Stimulated activated CD4-positive, alpha-beta T cell treated with anti-CD3 and anti-CD28 coated beads, Interleukin-4, amount 100 ng/mL, for 4 hours (primary cell): ENCODE measurements at places on chromosomes 4 and X.

GRCh38 chr4:54843946-54844345 lies 186.2 kb downstream of the KIT start:
- DNase-seq = no peak

GRCh38 chr4:14155803-14156202 lies 528.3 kb upstream of the BOD1L1 start:
- DNase-seq = no peak

DNA sequence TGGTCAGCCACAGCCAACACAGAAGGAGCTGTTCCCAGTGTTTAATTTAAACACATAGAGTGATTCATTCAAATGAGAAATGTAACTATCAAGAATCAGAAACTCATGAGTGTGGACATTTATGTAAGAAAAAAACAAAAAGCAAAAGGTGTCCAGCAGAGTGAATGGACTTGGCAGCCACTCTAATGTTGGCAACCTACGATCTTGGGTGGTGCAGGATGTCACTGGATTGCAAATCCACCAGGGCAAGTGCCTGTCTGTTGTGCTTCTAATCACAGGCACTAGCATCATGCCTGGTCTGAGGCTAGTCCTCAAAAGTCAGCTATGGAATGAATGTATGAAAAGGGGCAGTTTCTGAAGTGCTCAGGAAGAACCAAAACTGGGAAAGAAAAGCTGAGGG lies 277.7 kb upstream of the CLNK start:
- no peak for DNase-seq

- DNase-seq = no peak
Observed at GRCh38 chr4:104451573-104451972, 43.1 kb downstream of the CXXC4 start.

GRCh38 chr4:65007841-65008439 lies 598.7 kb upstream of the TECRL start:
- DNase-seq = no peak

DNA sequence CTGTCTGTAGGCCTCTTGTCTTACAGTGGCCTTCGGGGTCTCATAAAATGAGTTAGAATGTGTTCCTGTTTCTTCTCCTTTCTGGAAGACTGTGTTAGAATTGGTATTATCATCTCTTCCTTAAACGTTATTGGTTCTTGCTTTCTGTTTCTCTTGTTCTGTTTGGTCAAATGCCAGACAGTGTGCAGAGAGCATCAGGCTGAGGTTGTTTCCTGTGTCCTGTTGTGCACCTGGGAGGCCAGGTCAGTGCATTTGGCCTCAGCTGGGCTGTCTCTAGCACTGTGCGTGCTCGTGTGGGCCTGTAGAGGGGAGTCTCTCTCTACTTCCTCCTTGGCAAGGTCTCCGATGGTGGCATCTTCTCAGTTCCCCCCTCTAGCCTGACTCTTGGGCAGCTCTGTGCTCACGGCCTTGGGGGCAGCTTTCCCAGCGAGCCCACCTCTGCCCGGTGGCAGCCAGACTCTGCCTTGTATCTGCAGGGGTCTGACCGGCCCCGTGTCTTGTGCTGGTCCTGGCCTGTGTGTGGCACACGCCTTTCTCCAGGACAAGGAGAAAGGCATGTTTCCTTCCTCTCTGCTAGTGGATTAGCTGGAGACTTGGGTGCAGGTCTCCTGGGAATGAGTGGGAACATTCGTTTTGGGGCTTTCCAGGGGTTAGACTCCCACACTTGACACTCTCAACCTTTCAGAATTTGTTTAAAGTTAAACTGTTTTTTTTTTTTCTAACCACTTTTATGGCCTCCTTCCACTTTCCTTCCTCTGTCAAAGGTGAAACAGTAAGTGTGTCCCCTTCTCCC lies 62.3 kb downstream of the FAM193A start:
- DNase-seq = no peak

GRCh38 chr4:188554413-188554812 lies 415.2 kb downstream of the TRIML1 start:
- DNase-seq = no peak

DNA sequence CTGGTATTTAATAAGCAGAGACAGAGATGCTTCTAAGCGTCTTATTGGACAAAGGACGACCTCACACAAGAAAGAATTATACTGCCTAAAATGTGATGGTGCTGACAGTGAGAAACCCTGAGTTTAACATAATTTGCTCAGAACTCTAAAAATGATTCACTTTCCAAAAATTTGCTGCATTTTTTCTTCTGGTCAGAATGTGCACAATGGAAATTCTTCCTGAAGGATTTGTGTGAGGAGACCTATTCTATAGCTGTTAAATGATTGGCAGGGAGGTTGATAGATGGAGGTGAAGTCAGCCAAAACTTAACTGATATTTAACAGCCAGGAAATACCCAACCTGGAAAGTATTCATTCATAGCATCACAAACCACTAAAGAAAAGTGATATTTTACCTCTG lies 1.7 kb downstream of the MAGEC3 start:
- no peak for DNase-seq

DNA sequence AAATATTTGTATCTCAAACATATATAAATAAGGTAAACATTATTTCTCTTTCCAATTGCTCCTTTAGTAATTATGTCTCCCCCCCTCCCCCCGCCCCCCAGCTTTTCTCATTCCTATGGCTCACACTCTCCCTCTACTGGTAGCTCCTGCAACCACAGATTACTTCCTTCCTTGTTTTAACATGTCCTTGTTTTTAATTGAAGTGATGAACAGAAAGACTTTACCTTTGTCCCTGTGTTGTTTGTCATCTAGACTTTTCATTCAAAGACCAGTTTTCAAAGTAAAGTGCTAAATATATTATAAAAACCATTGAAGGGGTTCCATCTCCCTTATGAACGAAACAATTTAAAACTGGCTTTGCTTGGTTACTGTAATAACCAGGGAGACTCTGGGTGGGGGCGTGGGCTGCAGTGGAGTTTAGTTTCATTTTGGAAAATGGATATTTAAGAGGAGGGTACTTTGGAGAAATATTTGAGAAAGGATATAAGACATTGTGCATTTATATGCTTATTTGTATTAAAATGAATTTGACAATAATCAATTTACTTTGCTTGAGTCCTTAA lies 352.9 kb downstream of the RAPGEF2 start:
- no peak for DNase-seq

- DNase-seq = no peak
Observed at GRCh38 chr4:7157666-7158065, 34.7 kb upstream of the SORCS2 start.

DNA sequence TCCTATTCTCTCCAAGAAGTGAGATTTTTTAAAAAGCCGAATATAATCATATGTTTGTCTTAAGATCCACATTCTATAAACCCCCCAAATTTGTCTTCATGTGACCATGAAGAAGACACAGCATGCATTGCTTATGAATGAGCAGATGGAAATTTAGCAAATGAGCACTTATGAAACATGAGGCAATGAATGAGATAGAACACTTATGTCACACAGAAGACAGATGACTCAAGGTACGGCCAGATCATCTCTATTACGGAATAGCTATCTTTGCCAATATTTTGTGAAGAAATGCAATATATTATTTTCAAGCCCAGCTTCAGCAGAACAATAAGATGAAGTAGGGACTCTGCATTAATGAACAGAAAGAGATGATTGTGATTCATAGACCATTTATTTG lies 21.4 kb downstream of the PHEX start:
- no peak for DNase-seq

DNA sequence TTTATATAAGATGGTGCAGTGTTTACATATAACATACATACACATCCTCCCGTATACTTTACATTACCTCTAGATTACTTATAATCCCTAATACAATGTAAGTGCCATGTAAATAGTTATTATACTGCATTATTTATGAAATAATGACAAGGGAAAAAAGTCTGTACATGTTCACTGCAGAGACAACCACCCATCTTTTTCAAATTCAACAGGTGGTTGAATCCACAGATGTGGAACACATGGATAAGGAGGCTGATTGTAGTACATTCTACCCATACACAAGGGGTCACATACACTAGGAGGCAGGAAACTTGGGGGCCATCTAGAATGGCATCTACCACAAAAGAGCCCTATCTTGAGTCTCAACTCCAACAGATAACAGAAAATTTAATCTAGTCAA lies 3.4 kb upstream of the IDS start:
- no peak for DNase-seq

DNA sequence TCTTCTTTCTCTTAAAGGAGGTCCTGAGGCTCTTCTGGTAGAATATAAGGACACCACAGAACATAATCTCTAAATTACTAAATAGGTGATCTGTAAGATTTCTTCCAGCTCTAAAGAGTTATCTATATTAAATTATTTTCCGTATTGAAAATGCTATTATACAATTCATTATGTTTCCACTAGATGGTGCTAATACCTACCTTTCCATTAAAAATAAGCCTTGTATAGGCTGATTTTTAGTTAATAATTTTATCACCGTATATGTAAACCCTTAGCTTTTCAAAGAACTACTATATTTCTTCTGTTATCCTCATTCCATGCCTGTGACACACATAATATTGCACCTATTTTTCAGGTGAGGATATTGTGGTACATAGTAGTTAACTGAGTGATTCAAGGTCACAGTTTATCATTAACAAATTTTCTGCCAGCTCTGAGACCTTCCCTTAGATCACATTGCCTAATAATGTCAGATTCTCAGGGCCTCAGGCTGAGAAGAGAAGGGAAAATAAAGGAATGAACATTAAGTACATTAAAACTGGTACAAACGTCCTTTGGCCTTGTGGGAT lies 138.8 kb downstream of the TEX11 start:
- DNase-seq = no peak

DNA sequence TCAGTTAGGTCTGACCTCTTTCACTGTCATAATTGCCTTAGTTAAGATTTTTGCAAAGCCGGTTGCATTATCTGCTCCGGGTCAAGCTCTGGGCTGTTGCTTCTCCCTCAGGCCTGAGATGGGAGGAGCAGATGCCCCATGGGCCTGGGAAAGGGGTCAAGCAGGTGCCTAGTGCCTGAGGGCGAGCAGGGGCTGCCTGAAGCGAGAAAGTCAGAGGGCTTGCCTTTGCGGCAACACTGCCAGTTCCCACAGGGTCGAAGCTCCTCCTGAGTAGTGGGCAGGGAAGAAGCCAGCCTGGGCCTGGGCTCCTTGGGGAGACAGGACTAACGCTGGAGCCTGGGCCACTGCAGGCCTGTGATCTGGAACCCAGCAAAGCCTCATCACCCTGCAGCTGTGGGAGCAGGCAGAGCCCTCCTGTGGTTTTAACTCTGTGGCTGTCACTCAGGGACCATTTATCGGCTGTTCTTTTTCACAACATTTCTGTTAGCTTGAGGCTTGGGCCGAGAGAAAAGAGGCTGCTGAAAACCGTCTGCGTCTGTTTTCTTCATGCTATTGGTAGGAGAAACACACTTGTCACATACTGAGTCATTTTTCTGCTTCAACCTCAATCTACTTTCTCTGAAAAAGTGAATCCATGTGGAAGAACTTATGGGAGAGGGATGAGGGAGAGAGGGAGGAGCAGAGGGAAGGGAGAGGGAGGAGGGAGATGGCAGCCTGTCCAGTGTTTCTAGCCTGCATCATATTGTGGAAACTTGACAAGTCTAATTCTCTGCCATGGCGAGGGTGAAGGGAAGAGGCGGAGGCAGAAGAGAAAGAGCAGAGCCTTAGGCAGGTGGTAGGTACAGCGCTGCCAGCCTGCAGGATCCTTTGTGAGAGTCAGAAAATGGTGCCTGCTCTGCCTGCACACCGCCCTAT lies 68.4 kb downstream of the RHOH start:
- no peak for DNase-seq

- DNase-seq = no peak
Observed at GRCh38 chr4:53156896-53157295, 209.0 kb downstream of the SCFD2 start.

DNA sequence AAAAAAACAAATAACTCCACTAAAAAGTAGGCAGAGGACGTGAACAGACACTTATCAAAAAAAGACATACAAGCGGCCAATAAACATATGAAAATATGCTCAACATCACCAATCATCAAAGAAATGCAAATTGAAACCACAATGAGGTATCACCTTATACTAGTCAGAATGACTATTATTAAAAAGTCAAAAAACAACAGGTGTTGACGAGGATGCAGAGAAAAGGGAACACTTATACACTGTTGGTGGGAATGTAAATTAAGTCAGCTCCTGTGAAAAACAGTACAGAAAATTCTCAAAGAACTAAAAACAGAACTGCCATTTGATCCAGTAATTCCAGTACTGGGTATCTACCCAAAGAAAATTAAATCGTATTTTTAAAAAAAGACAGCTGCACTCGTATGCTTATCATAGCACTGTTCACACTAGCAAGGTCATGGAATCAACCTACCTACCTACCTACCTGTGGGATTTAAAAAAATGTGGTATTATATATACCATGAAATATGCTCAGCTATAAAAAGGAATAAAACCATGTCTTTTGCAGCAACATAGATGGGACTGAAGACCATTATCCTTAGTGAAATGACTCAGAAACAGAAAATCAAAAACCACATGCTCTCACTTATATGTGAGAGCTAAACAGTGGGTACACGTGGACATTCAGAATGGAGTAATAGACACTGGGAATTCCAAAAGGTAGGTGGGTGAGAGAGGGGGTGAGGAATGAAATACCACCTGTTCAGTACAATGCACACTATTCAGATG lies 24.8 kb upstream of the PTPN13 start:
- no peak for DNase-seq

GRCh38 chrX:15939737-15940136 lies 85.1 kb upstream of the AP1S2 start:
- DNase-seq = no peak

DNA sequence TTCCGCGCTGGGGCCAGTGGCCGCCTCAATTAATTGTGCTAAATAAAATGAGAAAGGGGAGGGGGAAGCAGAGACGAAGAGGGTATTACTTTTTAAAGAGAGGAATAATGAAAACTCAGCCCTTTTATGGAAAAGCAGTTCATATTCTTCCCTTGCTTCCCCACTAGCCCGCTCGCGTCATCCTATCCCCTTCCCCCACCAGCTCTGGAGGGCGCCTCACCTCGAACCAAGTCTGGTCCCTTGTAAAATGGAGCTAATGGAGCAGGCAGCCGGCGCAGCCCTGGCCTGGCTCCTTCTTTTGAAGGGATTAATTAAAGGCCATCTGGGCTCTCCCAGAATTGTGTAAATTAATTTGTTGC lies 511 bp upstream of the NKX6-1 start:
- DNase-seq = no peak

- DNase-seq = no peak
Observed at GRCh38 chr4:147594578-147594977, 22.6 kb upstream of the TMEM184C start.

- DNase-seq = no peak
Observed at GRCh38 chr4:40216622-40217366, 20.0 kb downstream of the RHOH start.

GRCh38 chr4:21819086-21819485 lies 129.5 kb downstream of the KCNIP4 start:
- DNase-seq = no peak

- no peak for DNase-seq
Observed at GRCh38 chrX:12580548-12580947, 210.7 kb upstream of the PRPS2 start.
